ENCODE measurements at places on chromosomes 1 and 21.

- DNase-seq: no peak
Observed at GRCh38 chr1:152917794-152918193, 9.4 kb downstream of the IVL start.

DNA sequence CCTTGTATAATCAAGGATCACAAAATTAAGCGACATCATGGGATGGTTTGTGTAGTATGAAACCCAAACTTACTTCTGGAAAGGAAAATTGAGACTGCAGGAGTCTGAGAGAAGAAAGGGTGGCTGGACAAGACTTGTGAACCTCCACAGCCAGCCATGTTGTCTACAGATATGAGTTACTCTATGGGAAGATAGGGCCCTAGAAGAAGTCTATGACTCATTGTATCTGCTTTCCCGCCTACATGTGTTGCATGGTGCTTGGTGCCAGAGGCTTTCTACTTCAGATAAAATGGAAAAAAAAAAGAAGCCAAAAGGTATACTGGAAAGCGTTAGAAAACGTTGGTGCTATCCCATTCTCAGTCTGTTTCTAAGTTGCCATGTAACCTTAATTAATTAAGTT lies 18.7 kb upstream of the OR6N2 start:
- DNase-seq: no peak

DNA sequence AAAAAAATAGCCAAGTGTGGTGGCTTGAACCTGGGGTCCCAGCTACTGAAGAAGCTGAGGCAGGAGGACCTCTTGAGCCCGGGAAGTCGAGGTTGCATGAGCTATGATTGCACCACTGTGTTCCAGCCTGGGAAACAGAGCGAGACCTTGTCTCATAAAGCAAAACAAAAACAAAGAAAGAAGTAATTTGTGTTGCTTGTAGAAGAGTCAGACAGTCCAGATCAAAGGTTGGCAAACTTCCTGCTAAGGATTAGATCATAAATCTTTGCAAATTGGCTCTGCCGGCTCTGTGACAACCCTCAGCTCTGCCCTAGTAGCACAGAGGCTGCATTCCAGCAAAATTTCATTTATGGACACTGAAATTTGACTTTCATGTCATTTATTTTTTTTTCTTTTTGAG lies 19.0 kb upstream of the MFN2 start:
- no peak for DNase-seq

DNA sequence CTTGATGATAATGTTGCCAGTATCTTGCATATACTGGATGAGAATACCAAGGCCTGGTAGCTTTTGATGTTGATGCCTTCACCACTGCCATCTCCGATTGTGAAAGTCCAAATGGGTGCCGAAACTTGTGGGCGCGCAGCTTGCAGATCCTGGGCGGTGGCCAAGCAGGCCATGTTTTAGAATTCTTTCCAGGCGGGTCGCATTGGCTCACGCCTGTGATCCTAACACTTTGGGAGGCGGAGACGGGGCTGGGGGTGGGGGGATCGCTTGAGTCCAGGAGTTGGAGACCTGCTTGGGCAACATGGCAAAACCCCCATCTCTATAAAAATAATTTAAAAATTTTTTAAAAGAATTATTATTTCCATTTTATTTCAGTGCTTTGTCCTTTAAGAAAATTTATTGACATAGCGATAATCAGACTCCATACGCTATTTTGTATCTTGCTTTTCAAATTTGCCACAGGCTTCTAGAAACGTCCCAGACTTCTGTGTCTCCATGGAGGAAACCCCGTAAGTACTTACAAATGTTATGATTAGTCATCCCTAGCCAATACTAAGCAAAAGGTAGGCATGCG lies 592 bp upstream of the ZNF326 start:
- no peak for DNase-seq

DNA sequence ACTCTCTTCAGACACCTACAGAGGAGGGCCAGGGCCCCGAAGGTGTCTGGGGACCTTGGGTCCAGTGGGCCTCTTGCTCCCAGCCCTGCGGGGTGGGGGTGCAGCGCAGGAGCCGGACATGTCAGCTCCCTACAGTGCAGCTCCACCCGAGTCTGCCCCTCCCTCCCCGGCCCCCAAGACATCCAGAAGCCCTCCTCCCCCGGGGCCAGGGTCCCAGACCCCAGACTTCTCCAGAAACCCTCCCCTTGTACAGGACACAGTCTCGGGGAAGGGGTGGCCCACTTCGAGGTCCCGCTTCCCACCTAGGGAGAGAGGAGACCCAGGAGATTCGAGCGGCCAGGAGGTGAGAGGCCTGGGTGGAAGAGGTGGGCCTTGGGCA lies 3.7 kb downstream of the ADAMTSL4 start:
- no peak for DNase-seq

- DNase-seq: no peak
Observed at GRCh38 chr1:8031176-8031785, 5.2 kb upstream of the ERRFI1 start.

GRCh38 chr1:14977338-14977931 lies 176.1 kb upstream of the TMEM51 start:
- DNase-seq: no peak

DNA sequence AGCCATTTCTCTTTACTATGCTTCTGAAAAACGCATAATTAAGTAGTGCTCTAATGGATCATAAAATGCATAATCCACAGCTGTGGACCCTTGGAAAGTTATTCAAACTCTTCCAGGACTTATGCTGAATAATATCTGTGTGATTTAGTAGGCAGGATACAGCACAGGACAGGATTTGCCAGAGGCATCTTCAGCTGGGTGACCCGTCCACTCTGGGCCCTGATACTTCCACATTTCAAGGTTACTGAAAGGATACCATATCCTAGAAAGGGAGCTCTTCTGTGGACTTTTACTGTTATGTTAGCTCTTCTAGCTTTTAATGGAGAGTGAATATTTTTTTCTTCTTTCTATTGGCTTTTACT lies 49.6 kb downstream of the MAP10 start:
- DNase-seq: no peak

GRCh38 chr1:67740543-67740942 lies 55.5 kb downstream of the GADD45A start:
- no peak for DNase-seq

DNA sequence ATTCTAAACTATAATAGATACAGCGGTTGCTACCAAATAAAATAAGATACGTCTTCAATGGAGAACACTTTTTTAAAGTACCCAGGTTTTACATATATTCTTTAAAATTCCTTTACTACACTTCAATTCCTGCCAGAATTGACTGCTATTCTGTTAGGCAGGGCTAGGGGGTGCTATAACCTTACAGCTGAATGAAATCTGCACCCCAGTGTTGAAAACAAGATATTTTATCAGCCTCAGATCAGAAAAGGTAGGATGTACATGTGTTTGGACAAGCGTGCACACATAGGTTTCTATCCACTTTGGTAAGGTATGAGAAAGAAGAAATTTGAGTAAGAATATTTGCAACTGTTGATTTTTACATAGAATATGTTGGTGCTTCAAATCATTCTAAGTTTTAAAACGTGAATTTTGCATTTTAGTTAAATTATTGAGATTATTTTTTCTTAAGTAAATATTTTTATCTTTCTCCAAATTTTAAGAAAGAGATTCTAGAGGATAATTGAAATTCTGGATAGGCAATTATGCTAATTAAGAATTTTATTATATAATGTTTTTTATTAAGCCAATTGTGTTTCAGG lies 490.8 kb upstream of the ADGRL4 start:
- DNase-seq: peak; percentile 52

- no peak for DNase-seq
Observed at GRCh38 chr1:100187912-100188311, 9.9 kb upstream of the LRRC39 start.

- DNase-seq: no peak
Observed at GRCh38 chr1:232521660-232522059, 108.3 kb downstream of the SIPA1L2 start.

DNA sequence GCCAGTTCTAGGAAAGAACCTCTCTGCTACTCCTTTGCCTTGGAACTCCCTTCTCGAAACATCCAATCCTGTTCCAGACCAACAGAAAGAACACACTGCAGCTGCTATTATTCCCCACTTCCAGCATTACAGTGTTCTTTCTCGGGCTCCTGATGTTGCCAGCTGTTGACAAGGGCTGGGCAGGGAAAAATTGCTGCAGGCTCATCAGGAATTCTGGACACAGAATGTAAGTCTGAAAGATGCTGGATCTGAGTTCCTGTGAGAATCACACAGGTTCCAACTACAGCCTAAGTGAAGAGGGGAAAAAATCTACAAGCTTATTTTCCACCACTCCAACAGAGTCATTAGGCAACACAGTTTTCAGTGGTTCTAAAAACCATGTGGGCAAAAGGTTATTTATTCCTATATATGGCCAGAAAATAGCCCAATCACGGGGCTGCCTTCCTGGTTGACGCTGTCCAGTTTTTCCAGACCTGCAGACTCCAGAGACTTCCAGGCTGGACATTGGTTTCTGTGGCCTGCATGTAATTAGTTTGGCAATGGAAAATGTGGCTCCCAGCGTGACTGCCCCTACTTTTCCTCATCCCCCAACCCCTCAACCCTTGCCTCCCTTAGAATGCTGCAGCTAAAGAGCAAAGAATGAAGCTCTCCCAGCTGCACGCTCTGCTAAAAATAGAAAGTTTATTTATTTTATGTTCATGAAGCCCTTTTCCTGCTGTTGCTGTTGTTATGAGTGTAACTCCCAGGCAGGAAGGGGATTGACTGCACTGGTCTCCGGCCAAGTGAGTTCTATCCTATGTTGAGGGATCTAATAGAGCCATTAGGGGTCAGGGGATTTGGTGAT lies 8.3 kb upstream of the KIAA0040 start:
- no peak for DNase-seq

GRCh38 chr21:34510148-34511142 lies 1.6 kb downstream of the KCNE1 start:
- DNase-seq: peak; percentile 43

- peak; percentile 6 for DNase-seq
Observed at GRCh38 chr1:58763214-58763613, 20.6 kb downstream of the JUN start.

- DNase-seq: peak; percentile 12
Observed at GRCh38 chr1:222702210-222702609, 10.1 kb downstream of the AIDA start.

GRCh38 chr1:162903246-162903645 lies 42.3 kb upstream of the CCDC190 start:
- DNase-seq: no peak

- DNase-seq: no peak
Observed at GRCh38 chr1:46067652-46068051, 64.8 kb downstream of the PIK3R3 start.

GRCh38 chr1:231969076-231969475 lies 342.5 kb downstream of the DISC1 start:
- peak; percentile 84 for DNase-seq
